ENCODE measurements at places on chromosomes 11 and 22.
A peak's percentile ranks its signal among the peaks of the same experiment; 100 is the strongest.

DNA sequence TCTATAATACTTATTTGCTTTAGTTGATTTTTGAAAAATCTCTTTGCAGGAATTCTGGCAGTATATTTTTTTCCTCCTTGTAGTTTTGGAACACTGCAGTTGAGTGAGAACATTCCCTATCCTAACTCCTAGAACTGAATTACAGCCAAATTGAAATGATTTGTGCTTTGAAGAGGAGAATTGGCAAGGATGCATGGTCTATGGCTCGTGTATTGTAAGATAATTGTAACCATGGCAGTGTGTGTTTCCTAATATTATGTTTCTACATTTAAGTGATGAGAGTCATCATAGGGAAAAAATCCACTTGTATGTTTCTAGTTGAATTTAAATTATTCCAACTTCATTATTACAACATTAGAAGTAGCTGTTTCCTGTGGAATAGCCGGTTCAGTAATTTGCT, 80.9 kb upstream of the MYO18B start:
- no peak for DNase-seq

- DNase-seq = peak; percentile 44
Observed at GRCh38 chr22:27420195-27420816, 381.2 kb downstream of the MN1 start.

DNA sequence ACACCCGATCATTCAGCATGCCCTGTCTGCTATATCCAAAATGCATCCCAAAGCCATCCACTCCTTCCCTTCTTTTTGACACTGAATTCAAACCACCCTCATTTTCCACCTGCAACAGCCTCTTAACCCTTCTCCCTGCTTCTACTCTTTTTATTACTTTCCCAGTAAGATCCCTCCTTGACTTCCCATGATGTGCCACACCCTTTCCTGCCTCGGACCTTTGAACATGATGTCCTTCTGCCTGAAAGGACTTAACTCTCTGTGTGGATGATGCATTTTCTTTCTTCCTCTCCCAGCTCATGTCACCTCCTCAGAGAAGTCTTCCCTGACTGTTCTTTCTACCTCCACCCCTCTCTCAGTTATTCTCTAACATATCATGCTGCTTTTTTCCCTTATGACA, 36.5 kb downstream of the HTR3A start:
- DNase-seq = no peak

- no peak for DNase-seq
Observed at GRCh38 chr11:119608781-119609180, 120.2 kb downstream of the NECTIN1 start.

GRCh38 chr11:100991541-100991940, 138.1 kb downstream of the PGR start:
- no peak for DNase-seq

DNA sequence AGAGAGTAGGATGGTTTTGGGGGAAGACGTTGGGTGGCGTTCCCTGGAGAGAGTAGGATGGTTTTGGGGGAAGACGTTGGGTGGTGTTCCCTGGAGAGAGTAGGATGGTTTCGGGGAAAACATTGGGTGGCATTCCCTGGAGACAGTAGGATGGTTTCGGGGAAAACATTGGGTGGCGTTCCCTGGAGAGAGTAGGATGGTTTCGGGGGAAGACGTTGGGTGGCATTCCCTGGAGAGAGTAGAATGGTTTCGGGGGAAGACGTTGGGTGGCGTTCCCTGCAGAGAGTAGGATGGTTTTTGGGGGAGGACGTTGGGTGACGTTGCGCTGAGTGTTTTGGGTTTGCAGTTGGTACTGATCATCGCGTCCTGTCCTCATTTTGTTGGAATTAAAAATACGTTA, 28.2 kb downstream of the IGHMBP2 start:
- DNase-seq = no peak

GRCh38 chr11:130858215-130858614, 58.1 kb downstream of the SNX19 start:
- DNase-seq = no peak

DNA sequence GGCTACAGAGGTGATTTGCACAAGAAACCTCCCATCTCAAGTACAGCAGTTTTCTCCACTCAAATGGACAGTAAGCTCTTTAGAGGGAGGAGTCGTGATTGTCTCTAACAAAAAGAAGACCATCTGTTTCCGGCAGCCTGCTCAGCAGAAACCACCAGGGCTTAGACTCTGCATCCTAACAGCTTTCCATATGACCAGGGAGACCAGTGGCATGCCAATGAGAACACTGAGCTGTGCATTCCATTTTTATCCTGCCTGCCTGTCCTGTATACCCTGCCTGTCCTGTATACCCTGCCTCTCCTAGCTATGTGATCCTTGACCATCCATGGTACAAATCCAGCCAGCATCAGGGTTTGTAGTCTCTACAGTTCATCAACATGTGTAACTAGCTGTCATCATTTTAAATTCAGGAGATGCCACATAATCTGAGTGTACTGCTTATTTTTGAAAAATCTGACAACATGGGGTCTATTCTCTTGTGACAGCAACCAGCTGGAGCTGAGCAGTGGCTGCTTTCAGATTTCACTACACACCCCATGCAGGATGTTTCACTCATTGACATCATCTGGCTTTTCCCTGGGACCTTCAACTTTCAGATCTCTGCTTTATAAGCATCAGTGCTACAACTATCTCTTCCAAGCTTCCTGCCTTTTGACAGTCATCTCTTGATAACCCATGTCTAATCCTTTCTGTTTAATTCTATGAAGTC, 50.5 kb upstream of the POU2AF2 start:
- no peak for DNase-seq

- no peak for DNase-seq
Observed at GRCh38 chr22:39710380-39711150, 140.0 kb downstream of the CACNA1I start.
